ENCODE measurements at places on chromosomes 1 and 21.

DNA sequence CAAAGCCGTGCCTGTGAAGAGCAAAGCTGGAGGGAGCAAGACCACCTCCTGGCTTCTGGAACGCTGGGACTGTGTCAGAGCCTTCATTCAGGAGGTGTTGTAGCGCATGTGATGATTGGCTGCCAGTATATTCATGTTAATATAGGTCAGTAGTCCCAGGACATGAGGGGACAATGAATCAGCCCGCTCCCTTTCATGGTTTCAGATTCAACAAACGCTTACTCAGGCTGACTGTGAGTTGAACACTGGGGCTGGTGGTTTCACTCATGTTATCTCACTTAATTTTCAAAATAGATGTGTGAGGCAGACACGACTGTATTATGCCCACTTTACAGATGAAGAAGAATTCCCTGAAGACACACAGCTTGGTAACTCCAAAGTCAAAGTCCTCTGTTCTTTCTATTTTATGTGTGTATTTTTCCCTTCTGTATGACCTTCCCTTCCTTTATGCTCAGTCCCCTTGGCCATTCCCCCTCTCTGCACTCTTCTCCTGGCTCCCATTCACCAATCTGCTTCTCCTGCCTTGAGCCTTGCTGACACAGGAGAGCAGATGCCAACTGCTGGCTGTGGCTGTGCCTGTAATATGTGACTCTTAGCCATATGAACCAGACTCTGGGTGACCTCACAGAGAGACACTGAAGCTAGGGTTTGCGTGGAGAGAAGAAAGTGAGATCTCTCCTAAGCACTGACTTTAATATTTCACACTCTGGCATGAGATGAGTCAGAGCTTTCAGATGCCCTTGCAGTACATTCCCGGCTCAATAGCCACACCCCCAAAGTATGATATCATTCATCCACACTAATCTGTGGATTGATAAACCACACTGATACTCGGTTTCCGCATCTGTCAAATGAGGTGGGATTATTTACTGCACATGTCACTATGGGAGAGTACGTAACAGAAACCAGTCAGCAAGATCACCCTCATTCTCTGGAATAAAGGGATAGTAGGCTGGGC lies 31.4 kb upstream of the KIRREL1 start:
- no peak for DNase-seq

- DNase-seq = no peak
These were observed 50.7 kb downstream of the MACF1 start for GRCh38 chr1:39255222-39255621.

GRCh38 chr1:19044471-19044870 lies 88.0 kb upstream of the IFFO2 start:
- DNase-seq = no peak

GRCh38 chr1:177809819-177810218 lies 160.0 kb downstream of the SEC16B start:
- DNase-seq = no peak

DNA sequence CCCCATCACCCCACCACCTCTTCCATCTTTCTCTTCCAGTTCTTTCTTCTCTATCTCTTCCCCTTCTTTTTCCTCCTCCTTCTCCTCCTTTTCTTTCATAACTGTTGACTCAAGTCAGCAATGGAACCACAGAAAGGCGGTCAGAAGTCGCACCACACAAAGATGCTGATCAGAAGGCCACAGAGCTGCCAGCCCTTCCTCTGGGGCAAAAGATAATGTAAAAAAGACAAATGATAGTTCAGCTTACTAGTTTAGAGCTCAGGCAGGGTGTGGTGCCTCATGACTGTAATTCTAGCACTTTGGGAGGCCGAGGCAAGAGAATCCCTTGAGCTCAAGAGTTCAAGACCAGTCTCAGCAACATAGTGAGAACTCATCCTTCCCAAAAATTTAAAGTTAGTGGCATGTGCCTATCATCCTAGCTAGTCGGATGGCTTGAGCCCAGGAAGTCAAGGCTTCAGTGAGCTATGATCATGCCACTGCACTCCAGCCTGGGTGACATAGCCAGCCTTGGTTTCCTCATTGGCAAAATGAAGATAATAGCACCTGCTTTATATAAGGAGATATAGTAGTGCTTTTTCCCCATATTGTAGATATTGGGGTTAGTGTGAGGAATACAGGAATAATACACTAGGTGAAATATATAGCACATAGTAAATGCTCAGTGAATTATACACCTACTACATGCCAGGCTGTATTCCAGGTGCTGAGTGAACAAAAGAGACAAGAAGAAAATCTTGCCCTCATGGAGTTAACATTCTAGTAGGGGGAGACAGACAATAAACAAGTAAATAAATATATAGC lies 12.5 kb upstream of the IGSF3 start:
- no peak for DNase-seq

- DNase-seq = no peak
These were observed 1.6 kb upstream of the MARK1 start for GRCh38 chr1:220526294-220526693.

DNA sequence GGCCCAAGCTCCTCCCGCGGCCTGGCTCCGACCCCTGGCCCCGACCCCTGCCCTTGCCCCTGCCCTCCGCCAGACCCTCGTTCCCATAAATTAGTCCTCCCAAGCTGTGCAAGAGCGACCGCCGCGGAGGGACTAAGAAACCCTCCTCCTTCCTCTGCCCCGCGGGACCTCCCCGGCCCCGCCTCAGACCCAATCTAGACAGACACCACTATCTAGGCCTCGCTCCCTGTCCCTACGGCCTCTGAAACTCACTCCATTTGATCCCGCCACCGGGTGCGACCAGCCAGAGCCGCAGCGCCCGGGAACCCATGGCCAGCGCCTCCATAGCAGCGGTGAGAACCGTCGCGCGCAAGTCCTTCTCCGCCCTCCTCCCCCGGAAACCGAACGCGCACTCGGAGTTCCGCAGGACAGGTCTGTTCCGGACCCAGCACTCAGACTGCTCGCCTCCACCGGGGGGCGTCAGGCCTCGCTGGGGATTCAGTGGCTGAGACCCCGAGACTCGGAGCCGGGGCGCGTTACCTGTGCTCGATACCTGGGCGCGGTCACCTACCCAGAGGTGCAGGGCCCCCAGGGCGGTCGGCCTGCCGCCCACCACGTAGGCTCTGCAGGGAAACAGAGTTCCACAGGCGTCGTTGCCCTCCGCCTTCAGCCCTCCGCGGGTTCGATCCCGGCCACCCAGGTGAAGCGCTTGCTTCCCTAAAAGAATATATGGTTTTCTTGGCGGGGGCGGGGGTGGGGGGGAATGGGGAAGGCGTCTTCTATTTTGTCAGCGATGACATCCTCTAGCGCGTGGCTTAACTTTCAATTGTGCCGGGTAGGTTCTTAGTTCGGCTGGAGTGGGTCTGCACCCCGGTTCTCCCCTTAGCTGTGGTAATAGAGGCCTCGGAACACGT lies at the start of gene MRPL39:
TSS of gene MRPL39 (minus strand) at position 331 of the 893 bp plus-strand sequence. CDS start at position 325, 6 bp downstream.
- peak; percentile 71 for DNase-seq

Data from stimulated activated CD8-positive, alpha-beta memory T cell treated with anti-CD3 and anti-CD28 coated beads, Interleukin-15, amount 100 ng/mL, for 24 hours (primary cell).